ENCODE measurements at places on chromosomes 13 and 19.

GRCh38 chr19:6228551-6229215, 51.1 kb downstream of the MLLT1 start:
- DNase-seq, result no peak

- no peak for DNase-seq
These were observed 316.8 kb downstream of the ATP8A2 start for GRCh38 chr13:25688536-25688935.

DNA sequence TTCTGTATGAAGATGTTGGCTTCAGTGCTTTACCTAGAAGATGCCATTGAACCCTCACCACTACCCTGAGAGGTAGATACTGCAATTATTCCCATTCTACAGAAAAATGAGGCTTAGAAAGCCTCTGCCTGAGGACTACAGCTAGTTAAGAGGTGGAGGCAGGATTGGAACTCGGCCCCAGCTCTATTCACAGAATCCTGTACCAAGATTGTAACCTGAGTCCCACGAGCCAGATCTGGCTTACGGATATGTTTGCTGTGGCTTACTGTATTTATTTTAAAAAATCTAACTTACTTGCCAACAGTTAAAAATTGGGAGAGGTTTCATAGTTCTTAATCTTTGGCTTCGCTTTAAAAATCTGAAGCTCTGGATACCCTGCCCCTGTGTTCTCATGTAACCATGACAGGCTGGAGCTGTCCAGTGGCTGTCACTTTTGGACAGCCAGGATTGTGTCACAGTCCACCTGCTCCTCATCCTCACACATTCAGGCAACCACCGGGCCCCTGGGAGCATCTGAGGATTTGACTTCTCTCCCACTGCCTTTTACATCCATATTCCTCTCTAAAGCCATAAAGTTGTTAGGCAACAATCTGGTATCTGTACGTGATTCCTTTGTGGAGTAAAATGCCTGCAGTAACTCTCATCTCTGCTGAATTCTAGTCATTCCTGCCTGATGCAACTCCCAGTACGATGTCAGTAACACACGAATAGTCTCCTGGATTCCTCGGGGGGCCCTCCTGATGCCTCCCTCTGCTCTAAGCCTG, 160.8 kb upstream of the SERP2 start:
- no peak for DNase-seq

DNA sequence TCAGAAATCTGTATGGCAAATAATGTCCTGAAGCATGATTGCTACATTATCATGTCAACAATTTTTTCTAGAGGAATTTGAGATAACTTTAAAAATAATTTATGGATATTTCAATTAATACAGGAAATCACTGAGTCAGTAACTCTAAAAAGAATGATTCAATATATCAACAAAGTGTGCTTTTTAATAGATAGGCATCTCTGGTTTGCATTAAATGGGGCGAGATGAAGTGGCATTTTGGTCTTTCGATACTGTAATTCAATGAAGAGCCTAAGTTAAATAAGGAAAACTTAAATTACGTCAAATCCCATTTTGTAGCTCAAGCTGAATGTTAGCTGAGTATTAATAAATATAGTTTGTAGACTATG, 342.8 kb downstream of the DACH1 start:
- DNase-seq, result no peak

DNA sequence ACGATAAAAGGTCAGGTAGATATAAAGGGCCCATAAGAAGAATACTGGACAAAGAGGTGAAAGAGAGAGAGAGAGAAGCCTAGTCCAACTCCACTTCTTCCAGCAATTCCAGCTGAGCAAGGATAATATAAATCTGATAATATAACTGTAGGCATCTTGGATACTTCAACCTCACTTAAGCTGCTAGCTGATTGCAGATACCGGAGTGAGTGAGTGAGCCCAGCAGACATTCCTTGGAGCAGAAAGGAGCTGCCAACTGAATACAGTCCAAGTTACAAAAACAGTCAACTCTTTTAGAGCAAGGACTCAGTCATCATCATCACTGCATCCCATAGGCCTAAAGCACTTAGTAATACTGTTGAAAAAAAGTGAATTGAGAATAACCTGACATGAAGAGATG, 387.6 kb downstream of the SLITRK6 start:
- no peak for DNase-seq

DNA sequence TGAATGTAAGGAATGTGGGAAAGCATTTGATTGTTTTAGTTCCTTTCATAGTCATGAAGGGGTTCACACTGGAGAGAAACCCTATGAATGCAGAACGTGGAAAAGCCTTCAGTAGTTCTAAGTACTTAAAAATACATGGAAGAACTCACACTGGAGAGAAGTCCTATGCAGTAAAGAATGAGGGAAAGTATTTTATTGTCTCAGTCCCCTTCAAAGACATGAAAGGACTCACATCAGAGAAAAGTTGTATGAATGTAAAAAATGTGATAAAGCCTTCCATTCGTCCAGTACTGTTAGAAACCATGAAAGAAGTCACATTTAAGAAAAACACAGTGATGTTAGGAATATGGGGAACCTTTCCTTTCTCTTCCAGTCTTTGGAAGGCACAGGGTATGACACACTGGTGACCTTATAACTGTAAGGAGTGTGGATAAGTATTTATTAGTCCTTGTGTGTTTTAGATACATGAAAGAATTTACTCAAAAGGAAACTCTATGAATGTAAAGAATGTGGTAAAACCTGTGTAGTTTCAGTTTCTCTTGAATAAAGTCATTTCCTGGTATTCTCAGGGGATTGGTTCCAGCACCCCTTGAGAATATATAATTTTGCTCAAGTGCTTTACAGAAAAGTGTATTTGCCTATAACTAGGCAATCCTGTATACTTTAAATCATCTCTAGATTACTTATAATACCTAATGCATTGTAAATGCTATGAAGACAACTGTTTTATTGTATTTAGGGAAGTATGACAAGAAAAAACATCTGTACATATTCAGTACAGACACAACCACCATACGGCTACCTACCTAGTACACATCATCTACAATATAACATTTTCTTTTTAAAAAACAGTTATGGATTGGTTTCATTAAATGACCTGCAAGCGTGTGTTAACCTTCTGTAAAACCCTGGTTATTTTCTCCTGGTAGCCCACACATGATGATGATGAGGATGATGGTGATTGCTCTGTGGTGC, 52.8 kb downstream of the ZNF823 start:
- no peak for DNase-seq

DNA sequence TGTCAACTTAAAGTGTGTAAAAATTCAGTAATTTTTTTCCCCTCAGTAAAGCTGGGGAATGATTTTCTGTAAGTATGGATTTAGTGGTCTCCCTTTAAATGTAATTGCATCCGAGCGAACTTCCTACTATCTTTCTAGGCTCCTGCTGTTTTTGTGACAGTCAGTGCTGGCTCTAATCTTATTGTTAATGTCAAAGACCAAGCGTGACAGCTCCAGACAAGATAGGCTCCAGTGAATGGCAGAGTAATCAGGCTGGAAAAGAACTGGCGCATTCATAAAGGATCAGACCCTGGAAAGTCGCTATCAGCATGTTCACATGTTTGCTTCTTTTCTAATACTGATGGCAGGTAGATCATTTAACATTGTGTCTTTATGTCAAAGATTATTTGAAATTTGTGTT, 908.0 kb upstream of the ATXN8OS start:
- DNase-seq, result no peak

DNA sequence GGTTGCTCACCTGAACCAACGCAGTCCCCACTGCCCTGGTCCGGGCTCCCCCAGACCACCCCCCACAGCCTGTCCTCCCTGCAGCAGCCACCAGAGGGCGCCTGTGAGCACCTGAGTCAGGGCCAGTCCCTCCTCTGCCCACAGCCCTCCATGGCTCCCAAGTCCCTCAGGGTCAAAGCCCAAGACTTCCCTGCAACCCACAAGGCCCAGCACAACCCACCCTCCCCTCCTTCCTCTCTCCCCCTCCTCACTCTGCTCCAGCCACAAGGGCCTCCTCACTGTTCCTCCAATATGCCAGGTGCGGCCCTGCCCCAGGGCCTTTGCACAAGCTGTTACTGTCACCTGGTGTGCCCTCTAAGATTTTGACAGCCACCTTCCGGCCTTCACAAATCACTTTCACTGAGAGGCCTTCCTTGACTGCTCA, 10.9 kb downstream of the GNA15 start:
- DNase-seq, result peak; percentile 74

DNA sequence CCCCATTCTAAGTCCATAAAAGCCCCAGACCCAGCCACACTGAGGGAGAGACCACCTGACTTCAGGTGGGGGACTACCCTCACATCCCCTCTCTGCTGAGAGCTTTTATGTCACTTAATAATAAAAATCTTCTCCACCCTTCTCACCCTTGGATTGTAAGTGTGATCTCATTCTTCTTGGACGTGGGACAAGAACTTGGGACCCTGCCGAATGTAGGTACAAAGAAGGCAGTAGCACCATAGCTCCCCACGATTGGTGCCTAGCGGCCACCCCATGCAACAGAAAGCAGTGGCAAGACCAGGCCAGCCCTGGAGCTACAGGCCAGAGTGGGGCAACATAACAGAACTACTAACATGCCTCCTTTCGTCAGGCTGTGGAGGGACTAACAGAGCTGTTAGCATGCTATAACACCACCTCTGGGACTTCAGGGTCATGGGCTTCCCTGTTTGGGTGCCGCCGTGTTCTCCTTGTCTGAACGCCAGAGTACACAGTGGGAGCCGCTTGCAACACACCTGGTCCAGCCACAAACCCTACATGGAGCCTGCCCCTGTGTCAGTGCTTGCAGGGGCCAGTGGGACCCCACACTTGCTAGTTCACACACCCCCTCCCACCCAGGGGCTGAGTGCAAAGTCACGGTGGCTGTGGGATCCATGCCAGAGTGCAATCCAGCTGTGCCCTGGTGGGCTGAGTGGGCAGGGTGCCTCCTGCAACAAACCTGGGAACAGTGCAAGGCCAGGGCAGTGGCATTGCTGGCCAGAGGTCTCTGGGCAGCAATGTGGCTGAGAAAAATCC, 5.2 kb upstream of the FBXO17 start:
- DNase-seq, result no peak

DNA sequence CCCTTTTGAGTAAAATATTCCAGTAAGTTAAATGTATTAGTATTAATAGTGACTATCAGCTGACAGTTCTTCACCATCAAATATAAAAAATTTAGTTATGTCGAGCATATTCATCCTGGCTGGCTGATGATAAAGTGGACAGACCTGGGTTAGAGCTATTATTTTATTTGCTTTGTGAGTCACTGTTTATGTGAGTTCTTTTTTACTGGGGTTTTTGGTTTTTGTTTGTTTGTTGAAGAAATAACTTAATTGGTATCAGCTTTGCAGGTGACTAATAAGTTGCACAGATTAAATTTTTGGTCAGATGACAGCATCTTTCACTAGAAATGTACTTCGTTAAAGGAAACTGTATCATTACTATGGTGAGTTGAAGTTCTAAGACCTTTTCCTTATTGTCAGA, 224.7 kb downstream of the GGACT start:
- DNase-seq, result no peak

DNA sequence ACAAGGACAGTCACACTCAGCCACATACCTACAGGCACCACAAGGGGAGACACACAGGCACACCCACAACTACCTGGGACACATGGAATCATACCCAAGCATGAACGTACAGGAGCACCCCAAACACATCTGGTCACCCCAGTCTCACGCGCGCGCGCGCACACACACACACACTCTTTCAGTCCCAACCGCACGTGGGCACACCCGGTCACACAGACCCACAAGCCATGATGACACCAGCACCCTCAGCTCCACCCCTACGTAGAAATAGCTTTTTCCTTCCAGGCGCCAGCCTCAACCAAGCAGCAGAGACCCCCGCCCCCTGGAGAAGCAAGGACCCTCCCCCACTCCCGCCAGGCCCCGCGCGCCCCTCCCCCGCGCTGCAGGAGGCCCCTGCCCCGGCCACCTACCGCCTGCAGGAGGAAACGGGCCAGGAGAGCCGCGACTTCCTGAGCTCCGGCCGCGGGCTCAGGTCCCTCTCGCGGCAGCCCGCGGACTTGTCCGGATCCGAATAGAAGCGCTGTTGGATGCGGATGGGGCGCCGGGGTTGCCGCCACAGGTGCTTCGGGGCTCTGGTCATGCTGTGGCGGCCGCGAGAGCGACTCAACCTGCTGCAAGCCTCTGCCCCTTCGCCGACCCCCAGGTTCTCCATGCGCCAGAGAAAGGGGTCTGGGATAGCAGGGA, 6.4 kb upstream of the PDE4C start:
- DNase-seq, result no peak

DNA sequence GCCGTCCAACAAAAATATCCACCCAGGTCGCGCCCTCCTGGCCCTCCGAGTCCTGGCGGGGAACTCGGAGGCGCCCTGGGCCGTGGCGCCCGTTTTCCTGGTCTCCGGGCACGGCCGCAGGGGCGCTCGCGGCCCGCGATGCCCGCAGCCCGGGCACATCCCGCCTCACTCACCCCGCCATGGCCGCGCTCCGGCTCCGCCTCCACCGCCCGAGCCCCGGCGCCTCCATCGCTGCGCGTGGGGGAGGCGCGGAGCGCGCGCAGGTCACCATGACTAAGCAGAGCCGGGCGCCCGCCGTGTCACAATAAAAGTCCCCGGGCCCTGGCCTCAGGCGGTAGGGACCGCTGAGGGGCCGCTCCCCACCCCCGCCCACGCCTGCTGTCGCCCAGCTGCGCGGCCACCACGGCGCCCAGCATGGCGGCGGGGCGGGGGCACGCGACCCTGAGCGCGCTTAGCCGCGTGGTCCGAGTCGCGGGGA, 593 bp downstream of the KEAP1 start:
- DNase-seq, result peak; percentile 77

- DNase-seq, result no peak
These were observed 1.4 kb upstream of the DOCK6 start for GRCh38 chr19:11263726-11264125.

GRCh38 chr19:30682999-30683536, 310.9 kb downstream of the ZNF536 start:
- peak; percentile 42 for DNase-seq

DNA sequence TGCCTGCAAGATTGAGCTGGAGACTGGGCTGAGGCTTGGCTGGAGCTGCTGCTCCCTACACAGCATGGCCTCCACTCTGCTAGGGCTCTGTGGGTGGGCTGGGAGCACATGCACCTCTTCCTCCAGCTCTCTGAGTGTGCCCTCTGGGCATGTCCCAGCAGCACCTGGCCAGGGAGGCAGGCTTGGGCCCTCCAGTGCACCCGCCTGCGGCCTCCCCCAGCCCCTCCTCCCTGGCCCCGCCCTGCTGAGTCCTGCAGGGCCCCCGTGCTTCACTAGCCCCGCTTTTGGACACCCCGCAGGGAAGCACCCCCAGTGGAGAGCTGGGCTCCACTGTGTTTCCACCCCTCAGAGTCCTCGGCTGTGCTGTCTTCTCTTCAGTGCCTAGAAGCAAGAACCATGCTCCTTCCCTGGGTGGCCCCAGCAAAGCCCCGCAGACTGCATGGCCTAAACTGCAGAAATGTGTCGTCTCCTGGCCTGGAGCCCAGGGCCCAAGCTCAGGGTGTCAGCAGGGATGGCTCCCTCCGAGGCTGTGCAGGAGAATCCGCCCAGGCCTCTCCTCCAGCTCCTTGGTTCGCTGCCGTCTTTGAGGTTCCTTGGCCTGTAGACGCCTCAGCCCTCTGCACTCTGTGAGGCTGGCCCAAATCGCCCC, 5.0 kb upstream of the TEX29 start:
- DNase-seq, result no peak

GRCh38 chr13:78065141-78065540, 146.5 kb upstream of the EDNRB start:
- DNase-seq, result no peak

- no peak for DNase-seq
These were observed 597.3 kb downstream of the DCT start for GRCh38 chr13:93882086-93882651.

- no peak for DNase-seq
These were observed 3.2 kb downstream of the ZNF628 start for GRCh38 chr19:55479451-55480230.

GRCh38 chr19:13277104-13277809, 127.0 kb downstream of the IER2 start:
- peak; percentile 31 for DNase-seq
